RCC 7860 (cell line): ENCODE measurements at places on chromosomes 16 and 17.

GRCh38 chr16:31413381-31413780, 14.8 kb downstream of the COX6A2 start:
- DNase-seq = no peak

- no peak for DNase-seq
These were observed 32.9 kb downstream of the KATNIP start for GRCh38 chr16:27582883-27583282.

- no peak for DNase-seq
These were observed 10.5 kb downstream of the XYLT2 start for GRCh38 chr17:50356418-50356817.

DNA sequence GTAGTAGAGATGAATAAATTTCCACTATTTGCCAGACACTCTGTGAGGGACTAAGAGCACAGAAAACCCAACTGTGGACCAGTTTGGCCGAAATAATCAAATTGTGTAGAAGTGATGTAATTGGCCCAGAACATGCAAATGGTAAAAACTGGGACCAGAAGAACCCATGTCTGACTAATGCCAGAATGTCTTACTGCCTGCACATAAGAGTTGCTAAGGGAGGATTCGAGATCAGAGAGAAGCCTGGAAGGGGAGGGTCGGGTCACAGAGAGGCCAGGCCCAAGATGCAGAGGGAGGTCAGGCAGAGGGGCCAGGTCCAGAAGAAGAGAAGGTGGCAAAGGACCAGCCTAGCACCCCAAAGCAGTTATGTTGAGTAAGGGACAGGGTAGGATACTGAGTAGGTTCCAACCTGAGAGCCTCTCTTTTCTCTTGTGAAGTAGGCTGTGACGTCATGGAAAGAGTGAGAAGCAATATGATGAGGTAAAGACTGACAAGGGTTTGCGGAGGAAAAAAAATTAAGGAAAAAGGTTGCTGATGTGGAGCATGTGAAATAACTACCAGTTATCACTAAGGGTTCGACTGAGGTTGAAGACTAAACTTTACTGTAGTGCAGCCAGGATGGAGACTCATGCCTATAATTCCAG, 53.2 kb downstream of the SKAP1 start:
- DNase-seq = no peak

DNA sequence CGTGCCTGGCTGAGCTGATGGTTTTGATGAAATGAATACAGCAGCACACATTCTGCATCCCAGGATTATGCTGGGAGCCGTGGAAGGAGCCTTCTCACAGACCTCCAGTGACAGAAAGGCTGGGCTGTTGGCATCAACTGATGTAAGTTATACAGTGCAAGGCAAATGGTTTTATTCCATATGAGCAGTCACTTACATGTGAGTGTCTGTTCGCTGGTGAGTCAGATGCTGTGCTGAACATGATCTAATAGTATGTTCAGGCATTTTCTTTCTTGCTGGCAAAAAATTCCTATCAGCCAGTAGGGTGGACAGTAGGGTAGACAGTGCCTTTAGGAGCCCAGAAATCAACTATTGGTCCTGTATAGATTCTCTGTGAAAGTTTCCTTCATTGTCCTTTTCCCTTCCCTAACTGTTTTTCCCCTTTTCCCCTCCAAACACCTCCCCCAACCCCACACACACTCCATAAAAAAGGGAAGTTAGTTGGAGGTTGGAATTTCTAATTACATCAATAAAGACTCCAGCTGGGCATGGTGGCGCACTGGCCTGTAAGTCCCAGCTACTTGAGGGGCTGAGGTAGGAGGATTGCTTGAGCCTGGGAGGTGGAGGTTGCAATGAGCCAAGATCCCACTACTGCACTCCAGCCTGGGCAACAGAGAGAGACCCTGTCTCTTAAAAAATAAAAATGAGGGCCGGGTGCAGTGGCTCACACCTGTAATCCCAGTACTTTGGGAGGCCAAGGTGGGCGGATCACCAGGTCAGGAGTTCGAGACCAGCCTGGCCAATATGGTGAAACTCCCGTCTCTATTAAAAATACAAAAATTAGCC, 36.2 kb downstream of the LDHD start:
- peak; percentile 13 for DNase-seq

DNA sequence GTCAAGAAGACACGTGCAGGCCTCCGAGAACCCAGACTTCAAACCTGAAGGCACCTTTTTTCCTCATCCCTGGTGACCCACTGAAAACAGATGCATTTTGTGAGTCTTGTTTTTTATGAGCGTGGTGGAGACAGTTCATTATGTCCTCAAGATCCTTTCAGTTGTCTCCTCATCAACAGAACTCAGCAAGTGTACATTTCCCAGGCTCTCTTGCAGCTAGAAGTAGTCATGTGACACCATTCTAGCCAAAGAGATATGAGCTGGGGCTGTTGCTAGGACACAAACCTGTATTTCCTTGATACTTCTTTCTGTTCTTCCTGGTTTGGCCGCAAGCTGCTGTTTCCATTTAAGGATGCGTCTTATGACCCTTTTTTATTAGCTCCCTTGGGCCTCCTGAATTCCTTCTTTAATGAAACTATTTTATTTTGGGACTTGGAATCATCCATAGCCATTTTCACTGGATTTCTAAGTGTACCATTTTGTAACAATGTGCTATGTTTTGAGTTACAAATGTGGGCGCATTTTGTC, 135.7 kb upstream of the FOXF1 start:
- DNase-seq = no peak

DNA sequence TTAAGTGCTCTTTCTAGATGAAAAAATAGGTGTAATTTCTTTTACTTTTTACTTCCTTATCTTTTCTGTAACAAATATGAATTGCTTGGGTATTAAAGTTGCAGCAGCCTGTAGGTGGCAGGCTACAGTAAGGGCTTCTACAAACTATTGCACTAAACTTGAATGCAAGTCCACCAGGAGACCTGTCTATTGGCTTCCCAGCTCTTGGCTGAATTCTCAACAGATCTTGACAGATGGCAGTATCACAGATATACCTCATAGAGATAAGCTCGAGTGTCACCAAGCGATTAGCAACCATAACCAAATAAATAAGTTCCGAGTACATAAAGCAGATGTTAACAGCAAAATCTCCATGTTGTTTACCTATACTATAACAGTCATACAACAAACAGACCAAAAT, 5.9 kb downstream of the BBS2 start:
- DNase-seq = peak; percentile 59

- DNase-seq = peak; percentile 99
These were observed 483.1 kb upstream of the ERCC4 start for GRCh38 chr16:13436641-13437412.

- no peak for DNase-seq
These were observed 140.2 kb downstream of the CYB561 start for GRCh38 chr17:63305857-63306256.

GRCh38 chr17:65389426-65389825, 172.0 kb downstream of the AXIN2 start:
- DNase-seq = no peak

DNA sequence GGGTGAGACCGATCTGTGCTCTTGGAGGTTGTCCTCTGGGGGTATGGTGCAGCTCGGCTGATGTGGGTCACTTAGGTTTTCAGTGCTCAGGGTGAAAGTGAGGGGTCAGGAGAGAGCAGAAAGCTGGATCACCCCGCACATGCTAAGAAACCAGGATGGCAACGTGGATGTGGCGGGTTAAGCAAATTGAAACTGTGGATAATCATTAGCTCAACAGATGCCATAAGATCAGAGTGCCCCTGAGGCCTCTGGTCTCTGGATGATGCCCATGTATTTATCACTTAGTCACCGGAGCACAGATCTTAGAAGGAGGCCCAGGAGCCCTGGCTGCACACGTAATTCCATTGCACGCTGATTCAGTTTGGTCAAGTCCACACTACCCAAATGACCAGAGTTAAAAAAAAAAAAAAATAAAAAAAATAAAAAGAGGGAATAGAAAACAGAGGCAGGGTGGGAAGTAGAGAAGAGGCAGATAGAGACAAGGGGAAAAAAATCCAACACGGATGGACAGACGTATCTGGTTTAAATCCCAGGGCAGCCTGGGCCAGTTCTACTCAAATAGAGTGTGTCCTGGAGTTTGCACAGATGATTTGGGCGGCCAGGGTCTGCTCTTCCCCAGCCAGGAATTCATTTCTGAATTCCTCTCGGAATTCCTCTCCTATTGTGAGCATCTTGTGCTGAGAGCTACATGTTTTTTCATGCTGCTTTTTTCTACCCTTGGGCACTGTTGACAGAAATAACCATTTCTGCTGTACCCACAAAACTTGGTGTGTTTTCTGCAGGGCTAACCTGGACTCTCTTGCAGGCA, 378.3 kb downstream of the CPPED1 start:
- peak; percentile 67 for DNase-seq

- DNase-seq = no peak
These were observed 290.4 kb downstream of the TOX3 start for GRCh38 chr16:52256310-52257078.
